MG63 (cell line): ENCODE measurements at places on chromosomes 5 and 9. TPM values are rescaled to one million over a fixed set of nuclear protein-coding genes. Genes with fewer than 3 reads are reported as not detected.
A peak's percentile ranks its signal among the peaks of the same experiment; 100 is the strongest.

ASPN gene
- total RNA-seq: not detected in 2 replicates

IFNA13 gene
- total RNA-seq: not detected in 2 replicates

DRD1 gene
- not detected in 2 replicates for total RNA-seq

GHR gene
- 0.95 and 3.4 TPM in 2 replicates for total RNA-seq

PCDHB15 gene
- total RNA-seq: 0.07 and 2.0 TPM in 2 replicates

LCN15 gene
- not detected in 2 replicates for total RNA-seq

PCDHB2 gene
- 6.0 and 7.0 TPM in 2 replicates for total RNA-seq

GPR21 gene
- not detected in 2 replicates for total RNA-seq

PTPRD gene
- total RNA-seq: not detected in 2 replicates

ARID3C gene
- total RNA-seq: 0.16 TPM in 1 of 2 replicates, not detected in the other

PCDHGB6 gene
- not detected in 2 replicates for total RNA-seq

RANBP3L gene
- total RNA-seq: not detected in 2 replicates

NADK2 gene
- total RNA-seq: 33.9 and 51.1 TPM in 2 replicates

TTLL11 gene
- 3.2 and 4.0 TPM in 2 replicates for total RNA-seq

RIGI gene
- total RNA-seq: 3.5 and 3.8 TPM in 2 replicates

CCDC171 gene
- total RNA-seq: 6.6 and 9.1 TPM in 2 replicates

MCTP1 gene
- 1.2 and 3.1 TPM in 2 replicates for total RNA-seq

FUT7 gene
- total RNA-seq: not detected in 2 replicates

- DNase-seq: no peak
Measured at GRCh38 chr5:175866377-175866907, 4.9 kb upstream of the CPLX2 start.

DNA sequence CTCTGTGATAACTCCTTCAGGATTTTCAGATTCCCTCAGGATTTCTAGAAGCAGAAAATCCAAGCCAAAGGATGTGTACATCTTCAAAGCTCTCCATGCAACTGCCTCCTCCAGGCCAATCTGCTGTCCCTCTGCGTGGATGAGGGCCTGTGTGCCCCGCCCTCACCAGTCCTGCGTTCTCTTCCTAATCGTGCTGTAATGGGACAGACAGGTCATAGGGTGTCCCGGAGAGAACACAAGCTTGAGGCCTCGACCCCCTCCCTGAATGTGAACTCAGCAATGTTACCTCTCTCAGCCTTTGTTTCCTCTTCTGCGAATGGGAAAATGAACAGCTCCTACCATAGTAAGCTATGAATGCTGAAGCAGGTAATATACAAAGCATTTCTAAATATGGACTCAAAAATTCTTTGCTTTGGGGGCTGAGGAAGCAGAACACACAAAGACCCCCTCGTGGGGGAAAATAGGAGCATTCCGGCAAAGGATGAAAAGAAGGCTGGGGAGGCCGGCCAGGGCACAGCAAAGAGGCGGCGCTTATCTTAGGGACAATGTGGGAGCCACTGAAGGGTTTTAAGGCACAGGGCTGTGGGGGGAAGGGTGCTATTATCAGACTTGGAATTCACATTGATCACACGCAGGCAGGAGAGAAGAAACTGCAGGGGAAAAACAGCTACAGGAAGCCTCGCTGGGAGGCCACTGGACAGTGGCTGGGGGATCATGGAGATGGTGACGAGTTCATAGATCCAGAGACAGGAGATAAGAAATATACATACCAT, 57.2 kb upstream of the FBXW11 start:
- DNase-seq: no peak

GRCh38 chr5:38396766-38397165, 138.4 kb downstream of the EGFLAM start:
- no peak for DNase-seq

GRCh38 chr9:105959531-105959930, 265.2 kb downstream of the TMEM38B start:
- no peak for DNase-seq

GRCh38 chr5:173327084-173327947, 898 bp downstream of the STC2 start:
- peak; percentile 73 for DNase-seq

- DNase-seq: no peak
Measured at GRCh38 chr9:134297083-134297410, 29.2 kb upstream of the RXRA start.

GRCh38 chr9:127196826-127197145, 67.8 kb upstream of the GARNL3 start:
- no peak for DNase-seq

- peak; percentile 43 for DNase-seq
Measured at GRCh38 chr9:97386733-97387503, 25.0 kb upstream of the TDRD7 start.

- DNase-seq: no peak
Measured at GRCh38 chr5:59591162-59591561, 302.4 kb downstream of the PDE4D start.

DNA sequence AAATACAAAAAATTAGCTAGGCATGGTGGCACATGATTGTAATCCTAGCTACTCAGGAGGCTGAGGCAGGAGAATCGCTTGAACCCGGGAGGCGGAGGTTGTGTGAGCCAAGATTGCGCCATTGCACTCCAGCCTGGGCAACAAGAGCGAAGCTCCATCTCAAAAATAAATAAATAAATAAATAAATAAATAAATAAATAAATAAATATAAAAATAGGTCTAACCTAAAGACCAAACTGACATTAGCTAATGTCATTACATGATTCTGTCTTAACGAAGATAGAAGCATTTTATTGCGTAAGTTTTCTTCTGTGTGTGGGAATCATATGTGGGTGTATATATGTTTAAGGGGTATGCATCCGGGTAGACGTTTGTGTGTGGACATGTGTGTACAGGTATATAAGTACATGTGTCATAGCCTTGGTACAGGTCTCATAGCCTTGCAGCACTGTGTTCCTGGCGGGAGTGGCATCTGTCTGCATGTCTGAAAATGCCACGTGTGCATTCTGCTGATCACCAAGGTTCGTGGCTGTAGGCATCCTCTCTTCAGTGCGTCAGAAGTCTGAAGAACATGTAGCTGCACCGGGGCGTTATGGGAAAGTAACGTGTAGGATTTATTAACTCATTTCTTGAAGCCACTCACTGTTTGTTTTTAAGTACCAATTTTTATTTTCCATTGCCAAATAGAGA, 298.1 kb downstream of the NR3C1 start:
- no peak for DNase-seq

DNA sequence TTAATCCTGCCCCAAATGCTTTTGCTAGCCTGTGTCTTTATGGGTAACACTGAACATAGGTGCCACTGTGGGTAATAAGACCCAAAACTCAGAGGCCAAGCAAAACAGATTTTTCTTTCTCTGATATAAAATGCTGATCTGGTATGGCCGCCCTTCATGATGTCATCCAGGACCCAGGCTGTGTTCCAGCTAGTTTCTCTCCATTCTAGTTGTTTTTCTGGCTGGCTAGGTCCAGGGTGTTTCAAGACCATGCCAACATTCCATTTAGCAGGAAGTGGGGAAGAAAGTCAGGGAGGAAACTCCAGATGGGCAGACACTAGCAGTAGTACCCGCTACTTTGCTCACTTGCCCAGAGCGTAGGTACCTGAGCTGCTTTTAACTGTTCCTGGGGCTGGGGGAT, 183.9 kb upstream of the OTULINL start:
- DNase-seq: peak; percentile 88

DNA sequence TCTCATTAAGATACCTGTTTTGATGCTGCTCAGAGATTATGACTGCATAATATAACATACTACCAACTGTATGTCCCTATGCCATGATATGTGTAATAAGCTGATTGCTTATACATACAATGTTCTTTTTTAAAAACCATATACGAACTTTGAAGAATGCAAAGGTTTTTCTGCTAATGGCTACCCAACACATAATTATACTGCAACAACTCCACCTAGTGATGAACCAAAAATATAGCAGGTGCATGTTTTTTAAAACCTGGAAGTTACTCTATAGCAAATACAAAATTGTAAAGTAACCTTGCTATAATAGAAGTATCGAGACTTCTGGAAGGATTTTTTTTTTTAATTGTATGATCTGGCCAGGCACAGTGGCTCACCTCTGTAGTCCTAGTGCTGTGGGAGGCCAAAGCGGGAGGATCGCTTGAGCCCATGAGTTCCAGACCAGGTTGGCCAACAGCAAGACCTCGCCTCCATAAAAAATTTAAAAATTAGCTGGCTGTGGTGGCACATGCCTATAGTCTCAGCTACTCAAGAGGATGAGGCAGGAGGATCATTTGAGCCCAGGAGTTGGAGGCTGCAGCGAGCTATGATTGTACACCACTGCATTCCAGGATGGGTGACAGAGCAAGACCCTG, 49.1 kb downstream of the HOMER1 start:
- DNase-seq: no peak

GRCh38 chr9:16422114-16422513, 448.4 kb downstream of the BNC2 start:
- DNase-seq: no peak

DNA sequence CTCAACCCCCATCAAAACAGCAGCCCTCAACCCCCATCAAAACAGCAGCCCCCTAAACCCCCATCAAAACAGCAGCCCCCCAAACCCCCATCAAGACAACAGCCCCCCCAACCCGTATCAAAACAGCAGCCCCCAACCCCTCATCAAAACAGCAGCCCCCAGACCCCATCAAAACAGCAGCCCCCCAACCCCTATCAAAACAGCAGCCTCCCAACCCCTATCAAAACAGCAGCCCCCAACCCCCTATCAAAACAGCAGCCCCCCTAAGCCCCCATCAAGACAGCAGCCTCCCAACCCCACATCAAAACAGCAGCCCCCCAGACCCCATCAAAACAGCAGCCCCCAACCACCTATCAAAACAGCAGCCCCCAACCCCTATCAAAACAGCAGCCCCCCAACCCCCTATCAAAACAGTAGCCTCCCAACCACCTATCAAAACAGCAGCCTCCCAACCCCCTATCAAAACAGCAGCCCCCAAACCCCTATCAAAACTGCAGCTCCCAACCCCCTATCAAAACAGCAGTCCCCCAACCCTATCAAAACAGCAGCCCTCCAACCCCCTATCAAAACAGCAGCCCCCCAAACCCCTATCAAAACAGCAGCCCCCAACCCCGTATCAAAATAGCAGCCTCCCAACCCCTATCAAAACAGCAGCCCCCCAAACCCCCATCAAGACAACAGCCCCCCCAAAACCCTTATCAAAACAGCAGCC, 1.2 kb downstream of the TPPP start:
- DNase-seq: no peak

- DNase-seq: no peak
Measured at GRCh38 chr5:164679461-164679860, 1174.0 kb downstream of the MAT2B start.

- no peak for DNase-seq
Measured at GRCh38 chr9:78472111-78472510, 175.2 kb downstream of the PSAT1 start.

DNA sequence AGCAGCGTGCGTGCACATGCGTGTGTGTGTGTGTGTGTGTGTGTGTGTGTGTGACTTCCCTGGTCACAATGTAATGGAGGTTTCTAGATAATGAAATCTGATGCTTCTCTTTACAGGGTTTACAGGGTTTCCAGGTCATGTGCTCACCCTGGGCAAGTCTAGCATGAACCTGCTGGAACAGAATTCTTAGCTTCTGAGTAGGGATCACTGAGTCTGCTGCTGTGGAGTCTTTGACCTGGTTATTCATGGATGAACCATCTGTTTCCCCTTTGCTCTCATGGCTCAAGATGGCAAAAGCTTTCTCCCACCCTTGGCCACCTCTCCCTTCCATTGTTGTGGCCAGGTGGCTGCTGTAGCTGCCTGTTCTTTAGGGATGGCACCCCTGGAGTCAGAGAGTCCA, 111.6 kb upstream of the SHB start:
- no peak for DNase-seq

DNA sequence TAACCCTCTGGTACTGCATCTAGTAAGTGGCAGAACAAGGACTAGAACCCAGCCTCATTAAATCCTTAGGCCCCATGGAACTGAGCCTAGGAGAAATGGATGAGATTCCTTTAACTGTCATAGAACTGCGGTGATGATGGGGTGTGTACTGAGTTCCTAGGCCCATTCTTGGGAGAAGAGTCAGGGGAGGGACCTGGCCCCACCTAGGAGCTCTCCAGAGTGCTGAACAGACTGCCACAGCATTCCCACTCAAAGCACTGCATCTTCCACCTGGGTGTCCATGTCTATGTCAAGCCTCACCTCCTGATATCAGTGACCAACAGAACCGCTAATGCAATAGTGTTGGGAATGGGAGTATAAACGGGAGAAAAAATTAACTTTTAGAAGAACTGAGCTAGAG, 36.6 kb downstream of the TTLL11 start:
- no peak for DNase-seq

GRCh38 chr9:119033596-119033995, 335.6 kb downstream of the BRINP1 start:
- DNase-seq: no peak

GRCh38 chr5:114909424-114909823, 260.3 kb downstream of the TRIM36 start:
- DNase-seq: no peak

- no peak for DNase-seq
Measured at GRCh38 chr9:99818500-99818899, 3.2 kb upstream of the NR4A3 start.

- no peak for DNase-seq
Measured at GRCh38 chr9:13845460-13845859, 468.5 kb downstream of the NFIB start.

DNA sequence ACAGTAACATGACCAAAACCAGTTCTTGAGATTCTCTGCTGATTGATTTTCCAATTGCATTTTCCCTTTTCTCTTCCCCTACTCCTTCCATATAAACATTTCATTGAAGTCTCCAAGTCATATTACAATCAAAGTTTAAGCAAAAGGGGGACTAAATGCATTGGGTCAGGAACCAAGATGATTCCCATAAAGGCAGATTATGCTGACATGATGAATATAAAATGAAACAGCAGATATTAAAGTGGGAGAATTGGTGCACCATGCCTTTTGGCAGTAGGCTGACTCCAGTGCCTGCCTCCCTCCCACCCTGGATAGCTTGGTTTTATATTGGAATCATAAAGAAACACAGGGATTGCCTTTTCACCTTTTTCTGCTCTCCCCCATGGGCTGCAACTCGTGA, 118.4 kb downstream of the ASTN2 start:
- no peak for DNase-seq

GRCh38 chr5:78591972-78592700, 56.4 kb downstream of the LHFPL2 start:
- no peak for DNase-seq

DNA sequence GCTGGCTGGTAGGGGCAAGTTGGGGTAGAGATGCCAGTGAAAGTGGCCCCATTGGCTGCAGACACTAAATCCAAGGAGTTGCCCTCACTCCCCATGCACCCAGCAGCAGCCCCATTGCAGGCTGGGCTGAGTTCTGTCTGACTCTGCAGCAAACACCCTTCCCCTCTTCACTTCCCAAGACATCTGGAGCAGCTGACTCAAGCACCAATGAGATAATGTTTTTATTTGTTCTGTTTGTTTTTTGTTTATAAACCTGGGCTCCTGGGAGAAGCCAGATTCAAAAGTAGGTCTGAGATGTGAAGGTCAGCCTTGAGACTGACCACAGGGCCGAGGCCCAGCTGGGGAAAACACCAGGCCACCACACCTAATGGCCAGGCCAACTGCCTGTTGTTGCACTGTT, 545.9 kb upstream of the KLF4 start:
- DNase-seq: no peak

- no peak for DNase-seq
Measured at GRCh38 chr9:87527211-87527916, 29.7 kb downstream of the DAPK1 start.

- no peak for DNase-seq
Measured at GRCh38 chr9:122382901-122383850, 12.4 kb downstream of the PTGS1 start.

GRCh38 chr9:25733336-25733982, 55.2 kb upstream of the TUSC1 start:
- no peak for DNase-seq
